NCI-H1417 treated with DMSO at 0.1 percent for 48 hours (cell line): ENCODE measurements at places on chromosomes 11 and 22.

- DNase-seq = no peak
Observed at GRCh38 chr22:22810018-22810427, 77.6 kb upstream of the IGLL5 start.

- no peak for DNase-seq
Observed at GRCh38 chr22:28609921-28610320, 69.7 kb downstream of the TTC28 start.

DNA sequence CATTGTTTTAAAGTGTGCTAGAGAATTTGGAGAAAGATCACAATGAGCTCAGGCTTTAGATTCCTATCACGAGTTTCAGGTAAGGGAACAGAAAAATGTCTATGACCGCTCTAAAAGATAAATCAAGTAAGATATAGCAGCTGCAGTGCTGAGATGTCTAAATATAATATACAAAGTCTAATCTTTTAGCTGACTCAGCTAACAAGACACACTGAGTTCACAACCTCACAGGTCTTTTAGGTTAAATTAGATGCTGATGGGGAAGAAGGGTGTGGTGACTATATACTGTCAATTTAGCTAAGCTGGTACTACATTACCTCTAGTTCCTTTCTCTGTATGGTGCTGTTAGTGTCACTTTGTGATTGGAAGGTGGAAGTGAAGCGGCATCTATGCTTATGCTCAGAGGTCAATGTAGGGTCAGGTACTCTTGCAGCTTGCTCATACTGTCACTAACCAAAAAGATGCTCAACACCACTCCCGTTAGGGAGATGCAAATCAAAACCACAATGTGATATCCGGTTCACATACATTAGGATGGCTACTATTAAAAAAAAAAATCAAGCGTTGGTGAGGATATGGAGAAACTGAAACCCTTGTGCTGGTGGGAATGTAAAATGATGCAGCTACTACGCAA, 283.5 kb downstream of the SWAP70 start:
- DNase-seq = no peak

- DNase-seq = no peak
Observed at GRCh38 chr22:46649141-46650077, 29.2 kb downstream of the GRAMD4 start.

DNA sequence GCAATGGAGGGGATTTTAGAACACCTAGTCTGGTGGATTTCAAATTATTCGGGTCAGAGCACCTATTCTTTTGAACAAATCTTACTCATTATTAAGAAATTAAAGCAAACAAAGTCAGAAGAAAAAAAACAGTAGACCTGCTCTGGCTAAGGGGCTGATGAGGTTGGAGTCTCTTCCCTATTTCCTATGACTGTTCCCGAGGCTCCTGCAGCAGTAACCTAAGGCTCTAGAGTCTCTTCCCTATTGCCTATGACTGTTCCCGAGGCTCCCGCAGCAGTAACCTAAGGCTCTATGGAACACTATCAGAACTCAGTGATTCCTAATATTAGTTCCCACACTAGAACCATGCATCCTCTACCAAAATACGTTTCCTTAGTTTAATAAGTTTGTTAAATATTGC, 607.9 kb downstream of the NTM start:
- no peak for DNase-seq

DNA sequence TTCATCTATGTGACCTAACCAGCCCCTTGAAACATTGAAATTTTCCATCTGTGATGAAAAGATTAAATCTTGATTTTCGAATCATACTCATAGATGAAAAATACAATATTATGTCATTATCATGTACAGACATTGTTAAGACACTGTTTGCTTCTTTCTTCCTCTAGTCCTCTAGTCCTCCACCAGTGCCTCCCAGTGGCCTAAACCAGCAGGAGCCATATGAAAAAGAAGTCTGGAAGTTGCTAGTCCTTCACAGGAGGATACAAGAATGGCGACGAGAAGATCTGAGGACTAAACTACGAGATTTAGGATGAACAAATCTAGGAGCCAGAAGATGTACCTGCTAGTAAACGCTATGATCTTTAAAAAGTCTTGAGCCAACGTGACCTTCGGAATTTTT, 134.1 kb downstream of the SLC17A6 start:
- DNase-seq = no peak

DNA sequence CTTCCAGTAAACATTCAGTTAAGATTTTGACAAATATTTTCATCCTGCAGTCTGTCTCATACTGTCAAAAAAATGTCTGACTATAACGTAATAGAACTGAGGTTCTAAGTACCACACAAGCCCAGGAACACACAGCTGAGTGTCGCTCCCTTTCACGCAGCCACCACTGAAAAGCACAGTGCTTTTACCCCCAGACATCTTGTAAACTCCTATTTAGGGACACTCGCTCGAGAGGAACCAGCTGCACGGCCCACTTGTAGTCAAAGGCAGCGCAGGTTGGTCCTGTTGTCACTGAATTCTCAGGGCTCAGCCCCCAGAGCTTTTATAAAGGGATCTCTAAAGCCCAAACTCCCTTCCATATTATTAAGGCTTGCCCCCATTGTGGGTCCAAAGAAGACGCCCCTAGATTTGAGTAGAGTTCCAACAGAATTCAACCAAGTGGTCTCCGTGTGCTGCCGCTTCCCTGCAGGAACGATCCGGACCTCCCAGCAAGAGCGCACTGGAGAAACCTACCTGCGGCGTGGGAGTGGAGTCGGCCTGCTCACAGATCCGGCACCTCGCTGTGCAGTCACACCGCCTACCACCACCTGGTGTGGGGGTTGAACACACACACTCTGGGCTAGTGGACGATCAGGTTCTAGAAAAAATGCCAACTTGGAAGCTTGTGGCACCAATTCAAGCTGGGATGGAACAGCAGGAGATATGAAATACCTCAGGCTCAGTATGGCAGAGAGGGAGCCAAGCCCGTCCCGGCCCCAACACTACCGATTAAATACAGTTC, 23.4 kb downstream of the ASPHD2 start:
- no peak for DNase-seq

GRCh38 chr11:128946648-128947047, 4.0 kb upstream of the TP53AIP1 start:
- no peak for DNase-seq

GRCh38 chr11:102121329-102121728, 11.1 kb downstream of the YAP1 start:
- DNase-seq = no peak

GRCh38 chr11:108224911-108225786, 2.3 kb downstream of the ATM start:
- DNase-seq = no peak

DNA sequence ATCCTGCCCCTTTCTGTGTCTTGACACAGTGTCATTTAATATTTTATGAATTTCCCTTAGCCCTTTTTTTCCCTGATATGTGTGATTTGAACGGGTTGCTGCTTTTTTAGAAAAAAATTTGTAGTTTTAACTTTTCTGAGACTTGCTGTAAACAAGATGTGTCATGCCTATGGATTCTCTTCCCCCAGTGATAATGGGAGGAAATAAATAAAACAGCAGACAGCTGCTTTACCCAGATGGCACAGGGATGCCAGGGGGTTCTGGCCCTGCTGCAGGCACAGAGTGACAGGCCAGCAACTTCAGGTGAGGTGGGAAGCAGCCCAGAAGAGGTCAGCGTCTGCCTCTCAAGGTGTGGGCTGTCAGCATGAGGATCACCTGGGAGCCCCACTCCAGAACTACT, 266.9 kb downstream of the KIRREL3 start:
- no peak for DNase-seq

GRCh38 chr22:20794650-20795413, 20.9 kb downstream of the SERPIND1 start:
- DNase-seq = no peak

DNA sequence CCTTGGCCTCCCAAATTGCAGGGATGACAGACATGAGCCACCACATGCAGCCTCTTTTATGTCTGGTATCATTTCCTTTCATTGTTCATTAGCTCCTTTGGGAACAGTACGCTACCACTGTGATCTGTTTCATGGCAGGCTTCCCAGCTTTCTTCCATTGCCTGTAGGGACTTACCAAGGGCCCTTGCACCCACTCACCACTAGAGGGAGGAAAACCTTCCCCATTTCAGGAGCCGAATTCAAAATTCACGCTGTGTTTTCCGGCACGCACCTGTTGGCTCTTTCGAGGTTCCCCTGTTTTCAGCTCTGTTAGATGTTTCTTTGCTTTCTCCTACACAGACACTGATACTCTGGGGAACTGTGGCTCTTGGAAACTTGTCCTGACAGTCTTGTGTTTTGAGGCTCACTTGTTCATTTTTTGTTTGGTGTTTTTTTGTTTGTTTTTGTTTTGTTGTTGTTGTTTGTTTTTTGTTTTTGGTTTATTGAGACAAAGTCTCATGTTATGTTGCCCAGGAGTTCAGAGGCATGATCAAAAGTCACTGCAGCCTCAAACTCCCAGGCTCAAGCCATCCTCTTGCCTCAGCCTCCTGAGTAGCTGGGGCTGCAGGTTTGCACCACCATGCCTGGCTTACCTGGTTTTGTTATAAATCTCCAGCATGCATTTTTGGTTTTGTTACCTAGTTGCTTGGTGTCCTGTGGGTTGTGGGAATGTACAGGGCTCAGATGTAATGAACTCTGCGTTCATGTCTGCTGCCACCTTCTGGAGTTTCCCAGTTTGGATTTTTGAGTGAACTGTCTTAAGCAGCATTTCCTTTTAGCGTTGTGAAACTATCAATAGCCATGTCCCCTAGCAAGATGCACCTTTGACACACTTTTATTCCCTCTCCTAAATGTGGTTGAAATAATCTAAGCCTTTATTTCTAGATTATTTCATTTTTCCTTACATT, 2.3 kb downstream of the KRTAP5-11 start:
- DNase-seq = peak; percentile 4

GRCh38 chr11:12241971-12242672, 131.7 kb downstream of the MICAL2 start:
- DNase-seq = peak; percentile 46

- DNase-seq = no peak
Observed at GRCh38 chr11:20042811-20043341, 117.4 kb downstream of the DBX1 start.

GRCh38 chr22:30288419-30289140, 725 bp downstream of the CASTOR1 start:
- no peak for DNase-seq

DNA sequence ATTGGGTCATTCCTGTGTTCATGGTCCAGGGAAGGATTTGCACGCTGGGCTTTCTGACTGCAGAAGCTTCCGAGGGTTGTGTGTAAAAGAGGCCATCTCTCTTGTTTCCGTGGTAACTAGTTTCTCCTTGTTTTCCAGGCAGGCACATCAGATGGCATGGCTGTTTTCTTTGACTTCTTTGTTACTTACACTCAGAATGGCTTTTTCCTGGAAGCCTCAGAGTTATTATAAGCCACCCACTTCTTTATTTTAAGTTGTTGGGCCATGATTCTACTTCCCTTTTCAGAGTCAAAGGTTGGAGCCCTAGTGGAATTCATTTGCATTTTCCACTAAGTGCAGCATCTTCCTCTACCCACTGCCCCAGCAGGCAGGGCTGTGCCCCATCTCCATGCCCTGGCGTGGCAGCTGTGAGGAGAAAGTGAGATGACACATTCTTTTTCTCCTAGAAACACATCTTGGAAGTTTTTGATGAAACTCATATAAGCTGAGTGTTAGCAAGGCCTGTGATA, 94.9 kb downstream of the PRR5L start:
- DNase-seq = no peak

GRCh38 chr11:15370495-15371147, 255.9 kb downstream of the INSC start:
- DNase-seq = no peak

GRCh38 chr11:109374441-109374840, 47.5 kb upstream of the C11orf87 start:
- DNase-seq = no peak

- no peak for DNase-seq
Observed at GRCh38 chr22:40313007-40313406, 33.3 kb upstream of the ADSL start.

DNA sequence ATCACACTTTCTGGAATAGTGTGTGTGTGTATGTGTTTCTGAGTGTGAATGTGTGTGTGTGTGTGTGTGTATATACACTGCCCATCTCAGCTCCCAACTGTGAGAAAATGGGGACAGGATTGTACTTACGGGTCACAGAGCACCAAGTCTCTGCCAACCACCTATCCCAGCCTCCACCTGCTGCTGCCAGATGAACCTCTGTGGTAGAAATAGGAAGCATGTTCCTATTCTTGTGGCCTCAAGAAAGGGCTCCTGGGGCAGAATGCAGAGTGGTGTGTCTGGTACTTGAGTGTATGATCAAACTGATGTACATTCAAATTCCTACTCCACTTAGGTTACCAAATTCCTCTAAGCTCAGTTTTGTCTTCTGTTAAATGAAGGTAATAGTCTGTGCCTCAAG, 14.6 kb downstream of the UBASH3B start:
- no peak for DNase-seq

GRCh38 chr22:39661842-39662685, 91.5 kb downstream of the CACNA1I start:
- no peak for DNase-seq

DNA sequence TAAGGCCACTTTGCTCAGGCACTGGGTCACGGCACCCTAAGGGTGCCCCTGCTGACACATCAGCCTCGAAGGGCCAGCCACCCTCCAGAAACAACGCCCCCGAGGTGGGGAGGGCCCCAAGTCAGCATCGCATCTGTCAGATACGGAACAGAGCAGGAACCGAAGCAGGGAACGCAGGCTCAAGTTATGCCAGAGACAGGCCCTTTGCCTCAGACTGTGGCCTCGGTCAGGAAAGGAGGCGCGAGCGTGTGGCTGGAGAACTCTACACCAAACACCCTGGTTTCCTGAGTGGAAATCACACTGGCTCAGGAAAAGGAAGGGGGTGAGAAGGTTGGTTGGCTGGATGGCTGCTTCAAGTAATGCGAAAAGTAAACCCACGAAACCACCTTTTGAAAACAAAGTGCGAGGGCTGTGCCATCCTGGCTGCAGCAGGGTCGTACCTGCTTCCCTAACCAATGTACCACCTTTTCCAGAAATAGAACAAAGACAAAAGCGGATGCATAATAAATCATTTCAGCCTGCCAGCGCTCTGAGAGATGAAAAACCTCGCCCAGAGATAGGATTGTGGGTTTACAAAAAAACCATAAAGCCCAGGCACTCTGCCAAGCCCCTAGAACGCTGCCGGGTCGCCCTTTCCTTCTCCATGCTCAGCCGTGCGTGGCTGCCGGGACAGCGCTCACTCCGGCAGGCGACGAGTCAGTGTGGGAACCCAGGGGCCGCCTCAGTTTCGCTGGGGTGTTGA, 38.6 kb downstream of the TRMU start:
- no peak for DNase-seq

DNA sequence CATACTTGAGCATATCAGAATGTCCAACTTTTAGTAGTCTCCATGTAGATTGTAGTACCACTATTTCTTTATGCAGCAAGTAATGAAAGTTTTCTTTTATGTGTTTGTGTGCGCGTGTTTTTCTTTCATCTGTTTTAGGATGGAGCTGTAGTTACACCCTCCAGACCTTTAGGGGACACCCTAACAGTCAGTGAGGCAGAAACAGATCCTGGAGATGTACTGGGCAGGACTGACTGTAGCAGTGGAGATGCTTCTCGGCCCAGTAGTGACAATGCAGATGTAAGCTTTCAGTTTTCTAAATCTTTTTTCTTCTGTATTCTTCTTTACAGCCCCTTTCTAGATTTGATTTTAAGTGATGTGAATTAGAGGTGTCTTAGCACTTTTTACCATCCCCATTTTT, 79.9 kb upstream of the GRIK4 start:
- DNase-seq = no peak

GRCh38 chr11:15111215-15111614, 3.5 kb upstream of the INSC start:
- no peak for DNase-seq
